ENCODE measurements at places on chromosomes 1 and 21. TPM values are rescaled to one million over a fixed set of nuclear protein-coding genes. Genes with fewer than 3 reads are reported as not detected.

The OR2G6 gene
- total RNA-seq = not detected

The RGL1 gene
- 0.27 TPM for total RNA-seq

The ASAP3 gene
- total RNA-seq = 1.1 TPM

The RIPK4 gene
- total RNA-seq = 0.27 TPM

The RNU1-1 gene
- under 0.01 TPM for total RNA-seq

The OBSCN gene
- total RNA-seq = 85.9 TPM

The DPYD gene
- total RNA-seq = 35.8 TPM

DNA sequence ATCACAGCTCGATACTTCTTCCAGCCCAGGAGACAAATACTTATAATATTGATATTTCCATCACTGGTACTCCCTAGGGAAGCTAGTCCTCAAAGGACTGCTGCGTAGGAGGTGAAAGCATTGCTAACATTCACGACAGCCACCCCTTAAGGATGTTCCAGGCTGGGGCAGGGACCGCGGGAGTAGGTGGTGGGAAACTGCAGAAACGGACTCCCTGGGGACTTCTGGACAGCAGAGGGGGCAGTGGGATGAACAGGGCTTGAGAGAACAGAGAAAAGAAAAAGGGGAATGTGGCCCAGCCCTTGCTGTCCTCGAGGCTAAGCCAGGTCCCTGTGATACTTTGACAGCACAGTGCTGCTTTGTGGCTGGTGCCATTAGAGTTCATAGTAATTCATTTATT lies 108.0 kb downstream of the HMGB4 start:
- no peak for DNase-seq

DNA sequence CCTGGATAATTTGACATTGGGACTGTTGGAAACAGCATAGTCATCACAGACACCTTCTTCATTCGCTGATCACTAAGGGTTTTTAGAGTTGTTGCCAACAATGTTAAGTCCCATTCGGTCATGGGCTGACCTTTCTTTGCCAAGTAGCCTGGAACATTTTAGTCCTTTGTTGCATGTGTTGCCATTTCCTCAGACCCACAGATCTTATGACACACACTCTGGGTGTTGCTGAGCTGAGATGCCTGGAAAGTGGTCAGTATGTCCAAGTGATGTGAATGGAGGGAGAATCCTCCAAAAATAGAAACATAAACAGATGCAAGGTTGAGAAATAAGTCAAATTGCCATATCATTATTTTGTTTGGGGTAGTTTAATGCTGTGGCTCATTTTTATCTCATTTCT lies 61.5 kb upstream of the GJA5 start:
- no peak for DNase-seq

DNA sequence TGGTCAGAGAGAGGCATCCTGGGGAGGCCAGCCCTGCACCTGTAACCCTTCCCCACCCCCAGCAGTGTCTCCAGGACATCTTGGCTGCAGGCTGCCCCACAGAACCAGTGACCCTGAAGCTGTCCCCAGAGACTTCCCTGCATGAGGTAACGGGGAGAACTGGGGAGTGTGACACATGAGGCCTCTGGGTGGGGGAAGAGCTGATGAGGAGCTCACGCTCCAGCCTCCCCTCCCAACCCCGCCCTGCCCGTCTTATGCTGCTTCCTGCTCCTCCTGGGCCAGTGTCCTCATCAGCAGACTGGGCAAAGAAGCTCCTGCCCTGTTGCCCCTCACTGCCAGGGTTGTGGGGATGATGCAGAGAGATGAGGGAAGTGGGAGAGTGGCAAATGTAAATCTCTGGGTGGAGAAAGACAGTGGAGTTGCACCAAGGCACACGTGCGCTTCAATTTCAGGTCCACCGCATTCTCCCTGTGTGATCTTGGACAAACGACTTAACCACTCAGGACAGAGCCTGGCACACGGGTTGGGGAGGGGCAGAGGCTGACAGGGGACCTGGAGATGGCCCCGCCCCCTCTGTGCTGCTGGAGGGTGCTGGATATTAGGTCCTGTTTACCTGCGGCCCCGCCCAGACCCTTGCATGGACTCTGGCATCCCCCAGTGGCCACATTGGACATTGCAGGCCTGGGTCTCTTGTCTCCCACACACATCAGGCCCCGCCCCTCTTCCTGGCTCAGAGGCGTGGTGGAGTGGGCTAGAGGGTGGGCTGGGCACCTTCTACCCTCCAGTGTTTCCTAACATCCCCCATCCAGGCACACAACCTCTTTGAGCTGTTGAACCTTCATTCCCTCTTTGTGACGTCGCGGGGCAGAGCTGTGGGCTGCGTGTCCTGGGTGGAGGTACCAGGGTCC lies 12.3 kb downstream of the CLCNKB start:
- peak; percentile 61 for DNase-seq

DNA sequence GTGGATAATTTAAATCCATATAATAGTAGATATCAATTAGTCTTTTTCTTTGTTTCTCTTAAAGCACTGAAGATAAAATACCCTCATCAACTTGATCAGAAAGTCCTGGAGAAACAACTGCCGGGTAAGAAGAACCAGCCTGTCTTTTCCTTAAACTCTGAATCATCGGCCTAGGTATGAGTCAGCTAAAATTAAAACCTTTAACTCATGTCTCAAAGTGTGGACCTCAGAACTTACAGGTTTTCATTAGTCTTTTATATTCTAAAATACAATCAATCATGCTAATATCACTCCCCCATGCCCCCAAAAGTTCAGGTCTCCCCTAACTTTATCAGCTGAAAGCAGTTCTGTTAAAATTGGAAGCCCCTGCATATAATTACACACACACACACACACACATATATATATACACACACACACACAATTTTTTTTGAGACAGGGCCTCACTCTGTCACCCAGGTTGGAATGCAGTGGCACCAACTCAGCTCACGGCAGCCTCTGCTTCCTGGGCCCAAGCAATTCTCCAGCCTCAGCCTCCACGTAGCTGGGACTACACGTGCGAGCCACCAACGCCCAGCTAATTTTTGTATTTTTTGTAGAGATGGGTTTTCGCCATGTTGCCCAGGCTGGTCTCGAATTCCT lies 61.3 kb downstream of the B3GALNT2 start:
- peak; percentile 29 for DNase-seq

DNA sequence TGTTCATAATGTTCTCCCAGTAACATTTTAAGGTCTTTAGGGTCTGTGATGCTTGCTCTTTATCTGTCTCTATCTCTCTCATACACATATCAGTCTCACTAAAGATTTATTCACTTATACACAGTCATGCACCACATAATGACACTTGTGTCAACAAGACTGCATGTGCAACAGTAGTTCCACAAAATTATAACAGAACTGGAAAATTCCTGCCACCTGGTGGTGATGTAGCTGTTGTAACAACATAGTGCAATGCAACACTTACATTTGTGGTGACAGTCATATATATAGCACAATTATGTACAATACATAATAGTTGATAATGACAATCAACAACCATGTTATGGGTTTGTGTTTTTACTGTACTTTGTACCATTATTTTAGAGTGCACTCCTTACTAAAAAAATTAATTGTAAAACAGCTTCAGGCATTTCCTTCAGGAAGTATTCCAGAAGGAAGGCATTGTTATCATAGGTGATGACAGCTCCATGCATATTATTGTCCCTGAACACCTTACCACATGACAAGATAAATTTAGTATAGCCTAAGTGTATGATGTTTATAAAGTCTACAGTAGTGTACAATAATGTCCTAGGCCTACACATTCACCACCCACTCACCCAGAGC lies 8.1 kb downstream of the TDRD5 start:
- no peak for DNase-seq

DNA sequence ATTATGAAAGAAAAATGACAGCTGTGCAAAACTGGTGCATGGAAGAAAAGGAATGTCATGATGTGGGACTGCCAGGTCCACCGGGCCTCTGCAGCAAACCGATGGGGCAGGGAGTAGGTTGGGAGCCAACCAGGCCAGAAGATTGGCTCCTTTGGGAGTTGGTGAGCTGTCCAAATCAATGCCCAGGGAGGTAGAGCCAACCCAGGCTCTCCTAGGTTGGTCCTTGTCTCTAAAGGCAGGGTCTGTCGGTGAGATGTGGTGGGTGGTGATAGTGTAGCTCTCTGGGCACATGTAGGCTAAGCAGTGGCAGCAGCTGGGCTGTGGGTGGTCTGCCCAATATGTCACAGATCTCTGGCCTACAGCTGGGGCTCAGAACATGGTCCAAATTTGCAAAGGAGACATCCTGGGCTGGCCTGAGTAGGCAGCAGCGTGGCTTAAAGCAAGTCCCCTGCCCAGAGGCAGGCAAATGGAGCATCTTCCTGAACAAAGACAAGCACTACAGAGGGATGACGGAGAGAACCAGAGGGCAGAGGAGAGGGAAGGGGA lies 61.2 kb upstream of the PRDX6 start:
- DNase-seq = no peak

DNA sequence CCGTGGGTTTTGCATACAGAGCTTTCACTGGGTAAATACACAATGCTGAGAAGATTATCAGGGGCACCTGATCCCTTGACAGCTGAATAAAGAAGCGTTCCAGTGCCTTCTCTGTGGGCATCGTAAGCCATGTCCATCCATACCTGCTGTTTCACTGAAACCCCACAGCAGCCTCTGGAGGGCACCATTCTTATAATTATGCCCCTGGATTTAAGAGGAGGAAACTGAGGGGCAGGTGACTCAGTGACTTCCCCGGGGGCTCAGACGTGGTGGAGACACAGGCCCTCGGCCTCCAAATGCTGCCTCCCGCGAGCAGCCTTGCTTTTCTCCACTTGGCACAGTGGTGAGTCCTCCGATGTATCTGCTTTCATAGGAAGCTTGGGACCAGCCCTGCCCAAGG lies 56.7 kb downstream of the B3GALT5 start:
- DNase-seq = no peak

GRCh38 chr21:18164933-18165332 lies 79.7 kb upstream of the CHODL start:
- DNase-seq = no peak
